Stimulated activated CD8-positive, alpha-beta memory T cell treated with anti-CD3 and anti-CD28 coated beads, Interleukin-7, amount 100 ng/mL, for 4 hours (primary cell): ENCODE measurements at places on chromosomes 3 and 15.

DNA sequence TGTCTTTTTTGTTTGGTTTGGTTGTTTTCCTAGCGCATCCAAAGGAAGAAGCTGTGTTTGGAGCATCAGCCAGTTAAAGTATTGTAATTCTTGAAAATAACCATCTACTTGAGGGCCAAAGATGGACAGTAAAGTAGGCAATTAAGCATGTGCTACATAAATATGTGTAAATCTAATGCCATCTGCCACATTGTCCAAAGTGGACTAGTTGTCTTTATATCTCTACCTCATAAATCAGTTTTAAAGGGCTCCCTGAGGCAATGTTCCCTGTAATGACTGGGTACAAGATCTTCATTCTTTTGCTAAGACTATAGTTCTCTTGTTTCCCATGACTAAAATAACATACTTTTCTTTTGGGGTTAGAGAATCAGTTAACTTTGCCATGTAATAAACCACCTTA lies 460.0 kb upstream of the RARB start:
- no peak for DNase-seq

DNA sequence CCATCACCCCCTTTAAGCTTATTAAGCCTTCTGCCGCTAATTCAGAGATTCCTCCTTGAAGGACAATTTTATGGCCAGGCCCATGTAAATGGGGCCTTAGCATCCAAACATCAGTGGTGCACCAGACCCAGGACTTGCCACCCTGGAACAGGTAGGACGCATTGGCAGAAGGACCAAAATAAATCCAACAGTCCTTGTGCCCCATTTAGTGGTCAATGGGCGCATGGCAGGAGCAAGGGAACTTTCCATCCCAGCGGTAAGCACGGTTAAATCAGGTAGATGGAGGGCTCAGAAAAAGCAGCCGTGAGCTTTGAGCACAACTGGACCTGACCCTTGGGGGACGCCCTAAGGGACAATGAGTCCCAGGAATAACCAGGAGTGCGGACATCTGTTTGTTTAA lies 540.8 kb upstream of the ROBO1 start:
- DNase-seq: no peak

DNA sequence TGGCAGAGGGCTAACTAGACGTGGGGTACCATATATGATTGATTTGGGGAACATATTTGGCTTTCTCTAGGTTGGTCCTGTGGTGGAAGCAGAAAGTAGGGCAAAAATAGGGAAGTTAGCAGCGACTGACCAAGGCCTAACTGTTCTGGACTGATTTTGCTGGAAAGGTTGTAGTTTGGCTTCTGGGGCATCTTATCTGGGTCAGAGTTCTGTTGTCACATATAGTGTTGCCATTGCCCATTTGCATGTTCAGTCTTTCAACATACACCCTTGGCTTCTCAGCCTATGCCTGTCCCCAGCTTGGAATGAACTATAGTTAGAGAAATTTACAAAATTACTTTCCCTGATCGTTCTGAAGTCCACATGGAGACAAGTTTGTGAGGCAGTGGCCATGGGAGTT lies 426.5 kb downstream of the TBC1D5 start:
- DNase-seq: no peak

GRCh38 chr3:78337801-78338211 lies 1297.9 kb downstream of the ROBO2 start:
- no peak for DNase-seq

- DNase-seq: no peak
Observed at GRCh38 chr3:65539616-65540015, 499.1 kb downstream of the MAGI1 start.
